ENCODE measurements at places on chromosomes 6 and 20.
A peak's percentile ranks its signal among the peaks of the same experiment; 100 is the strongest.

DNA sequence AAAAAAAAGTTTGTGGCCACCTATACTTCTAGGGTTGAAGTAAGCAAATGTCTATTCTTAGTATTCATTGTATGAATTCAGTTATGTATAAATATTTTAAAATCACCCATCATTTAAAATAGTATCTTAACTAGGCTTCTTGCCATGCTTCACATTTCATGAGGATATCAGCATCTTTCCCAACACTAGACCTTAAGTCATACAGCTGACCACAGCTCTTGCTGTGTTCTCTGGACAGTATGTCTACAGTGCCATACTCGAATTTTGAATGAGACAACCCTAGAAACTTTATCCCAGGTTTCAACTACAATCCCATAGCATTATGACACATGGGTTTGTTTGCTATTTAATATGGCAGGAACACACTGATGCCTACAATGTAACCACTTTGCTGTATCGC lies 5.2 kb downstream of the TXNDC5 start:
- no peak for DNase-seq

GRCh38 chr20:20092827-20093226 lies 40.5 kb downstream of the CFAP61 start:
- DNase-seq = no peak

- no peak for DNase-seq
Measured at GRCh38 chr6:111515259-111515658, 32.2 kb upstream of the REV3L start.

DNA sequence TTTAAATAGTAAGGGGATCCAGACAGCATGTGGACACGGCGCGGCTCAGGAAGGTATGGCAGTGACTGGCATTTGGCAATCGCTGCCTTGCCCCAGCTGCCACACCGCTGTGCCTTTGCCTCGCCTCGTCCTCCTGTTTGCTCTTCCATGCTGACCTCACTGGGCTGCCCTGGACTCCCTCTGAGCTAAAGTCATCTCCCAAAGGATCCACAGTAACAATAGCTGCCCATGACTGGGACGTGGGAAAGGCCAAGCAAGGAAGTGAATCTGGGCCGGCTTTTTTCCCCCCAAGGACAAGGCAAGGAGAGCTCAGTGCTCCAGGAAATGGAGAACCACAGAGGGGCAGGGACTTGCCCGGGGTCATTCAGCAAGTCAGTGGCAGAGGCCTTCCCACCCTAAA lies 48.1 kb downstream of the JPH2 start:
- DNase-seq = no peak

- no peak for DNase-seq
Measured at GRCh38 chr6:28742668-28743270, 181.0 kb downstream of the TRIM27 start.

DNA sequence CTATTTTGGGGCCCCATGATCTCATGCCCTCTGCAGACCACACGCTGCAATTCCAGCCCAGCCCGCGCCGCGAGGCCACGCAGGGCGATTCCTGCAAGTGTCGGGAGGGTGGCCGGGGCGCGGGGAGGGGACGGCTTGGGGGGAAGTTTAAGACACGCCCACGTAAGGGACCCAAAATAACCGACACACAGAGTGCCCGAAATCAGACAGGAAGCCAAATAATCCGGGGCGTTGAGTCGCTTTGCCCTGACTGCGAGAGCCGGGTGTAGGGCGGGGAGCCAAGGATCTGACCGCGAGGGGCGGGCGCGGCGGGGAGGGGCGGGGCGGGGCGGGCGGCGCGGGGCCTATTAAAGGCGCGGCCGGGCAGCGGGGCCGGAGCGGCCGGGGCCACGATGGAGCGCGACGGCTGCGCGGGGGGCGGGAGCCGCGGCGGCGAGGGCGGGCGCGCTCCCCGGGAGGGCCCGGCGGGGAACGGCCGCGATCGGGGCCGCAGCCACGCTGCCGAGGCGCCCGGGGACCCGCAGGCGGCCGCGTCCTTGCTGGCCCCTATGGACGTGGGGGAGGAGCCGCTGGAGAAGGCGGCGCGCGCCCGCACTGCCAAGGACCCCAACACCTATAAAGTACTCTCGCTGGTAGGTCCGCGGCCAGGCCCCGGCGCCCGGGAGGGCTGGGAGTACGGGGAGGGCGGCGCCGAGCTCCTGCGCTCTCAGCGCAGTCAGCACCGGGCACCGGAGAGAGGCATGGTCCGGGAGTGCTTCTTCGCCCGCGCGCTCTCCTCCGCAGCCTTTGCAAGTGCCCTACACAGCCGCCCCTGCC lies at the start of gene ENPP1:
Gene ENPP1 (plus strand): TSS at position 377 of the 816 bp plus-strand sequence. CDS start 16 bp downstream, at position 393.
- no peak for DNase-seq

GRCh38 chr6:149234051-149234962 lies 83.2 kb upstream of the TAB2 start:
- no peak for DNase-seq

GRCh38 chr6:156845454-156846155 lies 68.4 kb downstream of the ARID1B start:
- no peak for DNase-seq

- no peak for DNase-seq
Measured at GRCh38 chr6:30726506-30727413, 6.6 kb downstream of the TUBB start.

GRCh38 chr6:8733879-8734278 lies 298.5 kb upstream of the SLC35B3 start:
- DNase-seq = no peak

GRCh38 chr20:39474879-39475278 lies 512.7 kb downstream of the DHX35 start:
- DNase-seq = no peak

DNA sequence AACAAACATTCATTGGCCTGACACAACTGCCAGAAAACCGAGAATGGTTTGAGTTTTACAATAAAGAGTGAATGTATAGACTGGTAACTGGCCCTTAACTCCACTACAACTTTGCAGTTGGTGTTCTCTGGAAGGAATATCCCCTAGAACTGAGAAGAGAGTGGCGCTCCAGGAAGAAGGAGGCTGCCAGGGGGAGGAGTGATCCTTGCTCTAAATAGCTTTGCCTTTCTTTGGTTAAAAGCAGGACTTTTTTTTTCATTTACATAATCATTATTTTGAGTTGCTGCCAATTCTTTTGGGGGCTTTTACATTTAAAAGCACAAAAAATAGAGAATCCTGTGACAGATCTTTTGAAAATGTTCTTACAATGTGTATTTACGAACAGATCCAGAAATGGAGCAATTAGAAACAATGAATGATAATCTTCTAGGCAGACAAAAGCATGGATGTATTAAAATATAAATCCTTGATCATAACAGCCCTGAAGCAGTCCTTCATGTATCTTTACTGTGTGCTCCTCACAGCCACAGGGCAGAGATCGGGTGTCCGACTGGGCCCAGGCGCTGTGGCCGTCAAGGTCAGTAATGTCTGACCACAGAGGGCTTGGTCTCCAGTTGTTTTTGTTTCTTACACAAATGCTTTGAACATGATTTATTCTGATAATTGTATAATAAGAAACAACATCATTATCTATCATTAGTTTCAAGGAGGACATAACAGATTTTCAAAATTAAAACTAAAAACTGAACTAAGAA lies 612.2 kb downstream of the HDGFL1 start:
- no peak for DNase-seq

DNA sequence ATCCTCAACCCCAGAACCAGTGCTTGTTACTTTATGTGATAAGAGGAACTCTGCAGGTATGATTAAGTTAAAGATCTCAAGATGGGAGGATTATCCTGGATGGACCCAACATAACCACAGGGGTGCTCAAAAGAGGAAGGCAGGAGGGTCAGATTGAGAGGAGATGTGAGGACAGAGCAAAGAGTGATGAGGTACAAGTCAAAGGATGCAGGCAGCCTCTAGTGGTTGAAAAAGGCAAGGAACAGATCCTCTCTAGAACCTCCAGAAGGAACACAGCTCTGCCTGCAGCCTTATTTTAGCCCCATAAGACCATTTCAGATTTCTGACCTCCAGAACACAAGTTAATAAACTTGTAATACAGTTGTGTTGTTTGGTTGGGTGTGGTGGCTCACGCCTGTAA lies 41.2 kb downstream of the PDSS2 start:
- no peak for DNase-seq

DNA sequence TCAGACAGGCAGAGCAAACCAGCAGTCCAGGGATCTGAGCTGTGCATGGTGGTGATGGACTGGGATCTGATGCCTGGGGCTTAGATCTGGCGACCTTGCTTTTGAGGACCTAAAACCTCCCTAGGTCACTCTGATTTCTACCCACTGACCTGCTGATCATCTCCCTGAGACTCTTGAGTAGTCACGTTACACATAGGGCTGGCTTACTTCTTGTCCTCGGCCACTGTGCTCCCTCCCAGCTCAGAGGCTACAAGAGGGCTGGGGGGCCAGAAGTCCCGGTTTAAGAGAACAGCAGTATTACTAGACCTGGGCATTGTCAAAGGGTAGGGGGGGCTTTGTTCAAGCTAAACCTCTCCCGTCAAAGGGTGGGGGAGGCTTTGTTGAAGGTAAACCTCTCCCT lies 5.5 kb downstream of the DYNLT1 start:
- no peak for DNase-seq

- DNase-seq = no peak
Measured at GRCh38 chr6:163311830-163312229, 102.7 kb upstream of the QKI start.

- no peak for DNase-seq
Measured at GRCh38 chr20:51004305-51004727, 18.6 kb downstream of the KCNG1 start.

DNA sequence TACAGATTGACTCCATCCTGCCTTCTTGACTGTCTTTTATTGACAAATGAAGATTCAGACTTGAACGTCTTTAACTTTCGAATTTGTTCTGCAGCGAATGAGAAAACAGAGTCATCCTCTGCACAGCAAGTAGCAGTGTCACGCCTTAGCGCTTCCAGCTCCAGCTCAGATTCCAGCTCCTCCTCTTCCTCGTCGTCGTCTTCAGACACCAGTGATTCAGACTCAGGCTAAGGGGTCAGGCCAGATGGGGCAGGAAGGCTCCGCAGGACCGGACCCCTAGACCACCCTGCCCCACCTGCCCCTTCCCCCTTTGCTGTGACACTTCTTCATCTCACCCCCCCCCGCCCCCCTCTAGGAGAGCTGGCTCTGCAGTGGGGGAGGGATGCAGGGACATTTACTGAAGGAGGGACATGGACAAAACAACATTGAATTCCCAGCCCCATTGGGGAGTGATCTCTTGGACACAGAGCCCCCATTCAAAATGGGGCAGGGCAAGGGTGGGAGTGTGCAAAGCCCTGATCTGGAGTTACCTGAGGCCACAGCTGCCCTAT lies 12.2 kb downstream of the BRD2 start:
- DNase-seq = no peak

DNA sequence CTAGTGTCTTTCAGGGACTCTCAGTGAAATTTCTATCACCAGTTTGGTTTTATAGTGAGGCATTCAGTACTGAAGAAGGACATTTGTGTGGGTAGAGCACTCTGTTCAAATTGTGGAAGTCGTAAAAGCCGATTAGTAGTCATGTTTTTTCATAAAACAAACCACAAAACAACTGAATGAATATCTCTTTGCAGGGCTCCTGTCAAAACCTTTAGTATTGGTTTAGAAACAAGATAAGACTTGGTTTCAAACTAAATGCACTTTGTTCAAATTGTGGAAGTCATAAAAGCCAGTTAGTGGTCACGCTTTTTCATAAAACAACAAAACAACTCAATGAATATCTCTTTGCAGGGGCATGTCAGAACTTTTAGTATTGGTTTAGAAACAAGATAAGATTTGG lies 23.8 kb downstream of the ADGRF4 start:
- no peak for DNase-seq

- no peak for DNase-seq
Measured at GRCh38 chr6:7073082-7073820, 34.5 kb upstream of the RREB1 start.

- no peak for DNase-seq
Measured at GRCh38 chr6:47129129-47129528, 87.0 kb upstream of the ADGRF1 start.

GRCh38 chr6:109229536-109229935 lies 134.2 kb downstream of the CEP57L1 start:
- no peak for DNase-seq

DNA sequence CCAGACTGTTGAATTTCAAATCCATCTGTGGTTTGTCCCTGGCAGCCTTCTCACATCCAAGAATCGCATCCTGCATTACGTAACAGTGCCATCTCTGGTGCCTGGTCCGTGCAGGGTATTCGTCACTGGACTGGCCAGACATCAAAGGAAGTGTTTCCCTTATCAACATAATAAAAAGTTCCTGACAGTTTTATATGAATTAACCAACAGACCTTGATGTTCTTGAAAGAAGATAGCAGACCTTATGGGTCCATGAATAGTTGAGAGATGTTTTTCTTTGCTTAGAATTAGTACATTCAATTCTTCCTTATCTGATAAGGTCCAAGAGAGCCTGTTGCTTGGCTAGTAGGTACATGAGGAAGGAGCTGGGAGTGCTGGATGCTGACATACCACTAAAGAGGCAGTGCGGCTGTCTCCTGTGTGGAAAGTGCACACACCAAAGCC lies 77.6 kb downstream of the PHACTR2 start:
- no peak for DNase-seq

- no peak for DNase-seq
Measured at GRCh38 chr20:38600057-38600456, 1.6 kb upstream of the ARHGAP40 start.

DNA sequence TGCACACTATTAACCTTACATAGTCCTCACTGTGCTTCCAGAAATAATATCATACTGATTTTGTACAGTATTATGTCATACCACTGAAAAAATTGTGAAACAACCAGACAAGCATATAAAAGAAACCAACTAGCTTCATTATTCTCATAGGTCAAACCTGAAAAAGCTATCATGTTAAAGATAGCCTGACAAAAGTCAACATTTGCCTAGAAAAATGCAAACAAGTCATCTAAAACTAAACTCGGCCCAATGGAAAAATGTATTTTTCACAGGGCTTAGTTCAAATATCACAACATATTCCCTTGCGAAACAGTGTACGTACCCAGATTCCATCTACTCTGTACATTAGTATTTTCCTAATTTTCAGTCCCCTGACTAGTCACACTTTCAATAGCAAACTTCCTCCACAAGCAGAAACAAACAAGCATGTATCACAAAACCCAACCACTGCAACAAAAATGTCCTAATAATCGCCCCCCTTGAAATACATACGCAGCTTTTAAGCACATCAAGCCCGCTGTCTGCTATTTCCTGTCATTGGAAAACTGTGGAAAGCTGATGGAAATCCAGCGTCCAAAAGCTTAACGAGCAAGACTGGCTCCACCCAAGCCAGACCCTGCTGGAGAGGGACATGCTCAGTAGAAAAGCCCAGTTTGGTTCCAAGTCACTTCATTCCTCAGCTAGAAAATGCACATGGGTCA lies 93.1 kb downstream of the EPB41L2 start:
- DNase-seq = peak; percentile 32

- no peak for DNase-seq
Measured at GRCh38 chr6:35084041-35084491, 57.1 kb downstream of the TCP11 start.

DNA sequence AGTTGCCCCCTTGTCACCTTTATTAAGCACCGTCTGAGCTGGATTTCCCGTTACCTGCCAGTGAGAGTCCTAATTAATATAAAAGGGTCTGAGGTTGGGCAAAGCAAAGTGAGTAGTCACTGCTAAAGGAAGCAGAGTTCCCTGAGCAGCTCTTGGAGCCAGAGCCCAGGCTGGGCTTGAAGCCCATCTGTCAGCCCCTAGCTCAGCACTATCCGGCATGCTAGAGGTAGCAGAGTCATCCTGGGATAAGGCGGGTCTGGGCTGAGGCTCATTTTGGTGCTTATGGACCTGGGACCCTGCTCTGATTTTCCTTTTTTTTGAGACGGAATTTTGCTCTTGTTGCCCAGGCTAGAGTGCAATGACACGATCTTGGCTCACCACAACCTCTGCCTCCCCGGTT lies 46.2 kb downstream of the ADNP start:
- no peak for DNase-seq

All from smooth muscle cell of the brain vasculature (primary cell).